ENCODE measurements at places on chromosomes 5 and 9.

DNA sequence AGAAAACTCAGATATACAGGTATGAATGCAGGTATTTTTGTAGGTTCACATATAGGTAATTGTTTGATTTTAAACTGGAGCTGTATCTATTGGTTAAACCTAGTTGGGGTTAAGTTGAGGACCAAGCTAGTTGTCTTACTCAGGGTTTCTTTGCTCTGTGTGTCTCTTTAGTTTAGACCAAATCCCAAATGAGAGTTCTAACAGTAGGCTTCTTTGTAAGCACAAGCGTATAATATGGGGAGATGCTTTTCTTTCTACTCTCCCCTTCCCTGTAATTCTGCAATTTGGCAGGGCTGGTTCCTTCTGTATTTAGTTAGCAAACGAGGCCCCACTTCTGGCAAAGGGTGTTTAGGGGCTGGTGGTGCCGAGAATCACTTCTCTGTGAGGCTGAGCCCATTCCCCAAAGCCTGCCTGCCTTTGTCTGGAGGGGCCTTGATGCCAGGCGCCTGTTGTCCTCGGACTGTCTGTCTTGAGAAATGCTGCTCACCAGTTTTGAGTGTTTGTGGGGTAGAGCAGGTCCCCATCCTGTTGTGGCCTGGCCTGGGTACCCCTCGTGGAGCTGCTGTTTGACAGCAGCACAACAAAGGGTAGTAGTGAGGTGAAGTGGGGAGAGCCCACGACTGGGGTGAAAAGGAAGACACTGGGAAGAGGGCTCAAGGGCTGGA lies 259.3 kb downstream of the FANCC start:
- DNase-seq: no peak

- DNase-seq: no peak
Observed at GRCh38 chr5:56896763-56897162, 12.6 kb upstream of the SETD9 start.

DNA sequence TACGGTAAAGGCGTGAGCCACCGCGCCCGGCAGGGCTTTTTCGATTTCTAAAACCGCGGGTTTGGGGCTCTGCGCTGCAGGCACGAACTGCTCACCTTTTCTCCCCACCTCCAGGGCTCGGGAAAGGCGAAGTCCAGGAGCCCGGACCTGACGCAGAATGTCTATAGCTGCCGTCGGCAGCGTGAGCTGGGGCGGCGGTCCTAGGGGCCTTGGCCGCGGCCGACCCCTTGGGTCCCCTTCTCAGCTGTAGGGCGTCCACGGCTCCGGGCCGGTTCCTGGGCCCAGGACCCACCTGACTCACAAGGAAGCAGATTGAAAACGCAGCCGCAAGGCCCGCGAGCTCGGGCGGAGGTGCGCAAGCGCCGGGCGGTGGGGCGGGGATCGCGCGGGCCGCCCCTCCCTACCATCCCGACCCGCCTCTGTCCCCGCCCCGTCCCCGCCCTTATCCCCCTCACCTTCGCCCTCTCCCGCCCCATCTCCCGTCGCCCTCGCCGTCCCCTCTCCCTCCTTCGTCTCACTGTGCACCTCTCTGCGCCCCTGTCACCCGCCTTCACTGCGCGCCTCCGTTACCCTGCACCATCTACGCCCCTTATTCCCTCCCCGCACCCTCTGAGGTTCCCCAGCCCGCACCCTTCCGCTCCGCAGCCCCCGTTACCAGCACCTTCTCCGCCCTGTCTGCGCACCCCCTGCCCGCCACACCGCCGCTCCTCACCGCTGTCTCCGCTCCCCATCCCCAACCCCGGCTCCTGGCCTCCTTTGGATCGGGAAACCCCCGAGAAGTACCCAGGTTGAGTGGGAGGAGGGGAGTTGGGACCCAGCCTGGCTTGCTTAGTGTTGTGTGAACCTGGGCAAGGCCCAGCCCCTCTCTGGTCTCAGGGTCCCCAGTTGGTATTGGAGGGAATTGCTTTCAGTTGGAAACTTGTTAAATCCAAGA lies at the start of gene HDHD3:
HDHD3 (minus strand) TSS at position 353 of the 934 bp plus-strand sequence. CDS start 2,632 bp downstream, outside the sequence.
- peak; percentile 57 for DNase-seq

DNA sequence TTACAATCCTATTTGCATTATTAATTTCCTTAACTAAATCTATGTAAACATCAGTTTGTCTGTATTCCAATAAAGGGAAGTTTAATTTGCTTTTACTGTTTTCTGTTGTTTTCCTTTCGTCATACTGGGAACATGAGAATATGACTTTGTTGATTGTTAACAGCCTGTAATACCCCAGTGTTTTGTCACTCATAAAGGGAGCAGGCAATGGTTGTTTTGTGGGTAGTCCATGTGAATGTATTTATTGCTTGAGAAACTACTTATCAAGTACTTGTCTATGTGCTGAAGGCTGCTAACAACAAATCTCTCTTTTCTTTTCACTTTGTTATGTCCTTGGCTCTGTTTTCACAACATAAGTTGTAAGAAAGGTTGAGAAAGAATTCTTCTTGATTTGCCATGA lies 1070.2 kb upstream of the ACO1 start:
- DNase-seq: no peak

- DNase-seq: no peak
Observed at GRCh38 chr9:129909851-129910250, 74.6 kb downstream of the USP20 start.

GRCh38 chr5:16889972-16890519 lies 46.0 kb downstream of the MYO10 start:
- DNase-seq: no peak

GRCh38 chr9:94014920-94015319 lies 59.8 kb upstream of the BARX1 start:
- DNase-seq: no peak

- peak; percentile 26 for DNase-seq
Observed at GRCh38 chr9:71769175-71770161, 1.2 kb upstream of the CEMIP2 start.

- DNase-seq: no peak
Observed at GRCh38 chr5:133947431-133947841, 21.0 kb downstream of the C5orf15 start.

GRCh38 chr9:79817438-79818004 lies 245.8 kb downstream of the TLE4 start:
- no peak for DNase-seq

- no peak for DNase-seq
Observed at GRCh38 chr5:15502208-15502607, 2.2 kb downstream of the FBXL7 start.

DNA sequence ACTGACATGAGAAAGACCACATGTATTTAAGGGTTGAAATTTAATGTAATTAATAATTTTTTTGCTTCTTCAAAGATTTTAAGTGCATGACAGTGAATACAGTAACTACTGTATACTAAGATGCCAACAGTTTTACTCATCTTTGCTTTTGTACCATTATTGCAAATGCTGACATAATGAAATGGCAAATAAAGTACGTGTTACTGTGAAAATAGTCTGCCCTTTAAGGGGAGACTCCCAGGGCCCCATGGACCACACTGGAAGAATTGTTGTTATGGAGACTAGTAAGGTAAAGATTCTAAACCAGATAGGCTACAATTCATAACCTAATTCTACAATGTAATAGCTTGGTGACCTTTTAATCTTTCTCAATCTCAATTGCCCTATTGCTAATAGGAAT lies 84.7 kb downstream of the NR3C1 start:
- no peak for DNase-seq

DNA sequence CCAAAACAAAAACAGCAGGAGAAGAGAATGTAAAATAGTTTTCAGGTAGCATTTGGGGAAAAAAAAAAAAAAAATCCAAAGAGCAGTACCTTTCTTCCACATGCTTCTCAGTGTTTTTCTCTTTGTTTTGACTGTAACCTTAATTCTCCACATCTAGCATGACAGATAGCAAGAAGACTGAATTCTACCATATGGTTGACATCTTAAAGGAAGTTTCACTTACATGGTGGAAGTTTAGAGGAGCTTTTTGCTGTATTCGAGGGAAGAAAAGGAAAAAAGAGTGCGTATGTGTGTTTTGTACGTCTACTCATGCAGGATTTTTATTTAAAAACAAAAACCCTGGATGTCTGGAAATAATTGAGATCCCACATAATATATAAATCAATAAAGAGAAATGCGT lies 604.8 kb downstream of the CCDC171 start:
- DNase-seq: no peak

DNA sequence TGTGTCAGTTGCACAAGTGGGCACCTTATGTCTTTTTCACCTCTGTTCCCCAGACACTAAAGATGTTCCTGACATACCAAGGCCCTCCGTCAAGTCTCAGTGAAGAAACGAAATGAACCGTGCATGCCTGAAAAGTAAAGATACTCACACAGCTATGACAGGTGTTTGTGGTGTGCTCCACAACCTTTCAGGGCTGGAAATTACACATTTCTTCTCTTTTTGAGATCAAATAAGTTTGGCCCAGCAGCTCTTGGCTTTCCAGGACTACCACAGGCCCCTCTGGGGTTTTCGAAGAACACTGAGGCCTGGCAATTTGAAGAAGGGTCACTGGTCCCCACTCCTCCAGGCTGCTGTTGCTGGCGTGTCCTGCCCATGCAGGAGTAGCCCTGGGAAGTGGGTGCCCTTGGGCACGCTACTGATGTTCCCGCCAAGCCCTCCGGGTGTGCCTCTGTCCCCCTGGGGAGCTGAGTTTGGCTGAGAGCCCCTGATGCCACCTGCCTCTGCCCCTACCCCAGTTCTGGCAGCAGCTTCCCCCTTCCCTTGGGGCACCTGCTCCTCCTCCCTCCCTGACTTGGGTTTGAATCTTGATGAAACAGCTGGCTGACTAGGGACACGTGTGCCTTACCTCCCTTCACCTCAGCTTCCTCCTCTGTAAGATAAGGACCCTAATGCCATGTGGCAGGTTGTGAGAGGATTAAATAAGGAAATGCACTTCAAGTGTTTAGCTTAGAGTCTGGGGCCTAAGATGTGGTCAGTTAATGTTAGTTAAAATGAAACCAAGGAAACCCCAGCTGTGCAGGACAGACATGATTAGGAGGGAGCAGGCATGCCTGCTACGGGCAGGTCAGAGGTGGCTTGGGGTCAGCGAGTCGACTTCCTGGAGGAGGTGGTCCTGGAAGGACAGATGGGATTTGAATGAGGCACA lies 49.1 kb upstream of the GADD45G start:
- DNase-seq: no peak

DNA sequence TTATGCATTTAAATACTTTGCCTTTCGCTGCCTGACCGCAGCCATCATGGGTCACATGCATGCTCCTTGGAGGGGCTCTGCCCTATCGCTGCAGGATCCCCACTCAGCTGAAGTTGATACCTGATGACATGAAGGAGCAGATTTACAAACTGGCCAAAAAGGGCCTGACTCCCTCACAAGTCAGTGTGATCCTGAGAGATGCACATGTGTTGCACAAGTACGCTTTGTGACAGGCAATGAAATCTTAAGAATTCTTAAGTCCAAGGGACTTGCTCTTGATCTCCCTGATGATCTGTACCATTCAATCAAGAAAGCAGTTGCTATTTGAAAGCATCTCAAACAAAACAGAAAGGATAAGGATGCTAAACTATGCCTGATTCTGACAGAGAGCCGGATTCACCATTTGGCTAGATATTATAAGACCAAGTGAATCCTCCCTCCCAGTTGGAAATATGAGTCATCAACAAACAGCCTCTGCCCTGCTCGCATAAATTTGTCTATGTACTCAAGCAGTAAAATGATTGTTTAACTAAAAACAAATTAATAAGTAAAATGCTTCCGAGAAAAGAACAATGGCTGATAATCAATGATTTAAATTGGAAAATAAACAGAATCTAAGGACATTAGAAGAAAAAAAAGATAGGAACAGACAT lies 41.6 kb upstream of the PPP2CA start:
- no peak for DNase-seq

- DNase-seq: no peak
Observed at GRCh38 chr5:104512063-104512825, 949.7 kb upstream of the NUDT12 start.

DNA sequence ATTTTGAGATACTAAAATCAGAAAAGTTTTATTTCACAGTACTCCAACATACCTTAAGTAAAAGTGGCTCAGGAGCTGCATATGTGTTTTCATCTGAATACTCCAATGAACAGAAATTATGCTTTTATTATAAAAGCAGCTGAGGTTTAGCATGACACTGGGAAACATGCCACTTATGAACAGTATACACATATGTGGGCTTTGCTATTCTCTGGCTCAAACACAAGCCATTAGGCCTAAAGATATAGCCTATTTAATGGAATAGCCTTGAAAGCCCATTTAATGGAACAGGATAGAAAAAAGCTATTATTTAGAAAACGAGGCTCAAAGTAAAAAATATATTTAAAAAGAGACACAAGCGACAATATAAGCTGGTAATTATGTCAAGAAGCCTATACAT lies 74.1 kb downstream of the SLC38A9 start:
- no peak for DNase-seq

- DNase-seq: no peak
Observed at GRCh38 chr5:160463227-160463626, 41.6 kb downstream of the PTTG1 start.

DNA sequence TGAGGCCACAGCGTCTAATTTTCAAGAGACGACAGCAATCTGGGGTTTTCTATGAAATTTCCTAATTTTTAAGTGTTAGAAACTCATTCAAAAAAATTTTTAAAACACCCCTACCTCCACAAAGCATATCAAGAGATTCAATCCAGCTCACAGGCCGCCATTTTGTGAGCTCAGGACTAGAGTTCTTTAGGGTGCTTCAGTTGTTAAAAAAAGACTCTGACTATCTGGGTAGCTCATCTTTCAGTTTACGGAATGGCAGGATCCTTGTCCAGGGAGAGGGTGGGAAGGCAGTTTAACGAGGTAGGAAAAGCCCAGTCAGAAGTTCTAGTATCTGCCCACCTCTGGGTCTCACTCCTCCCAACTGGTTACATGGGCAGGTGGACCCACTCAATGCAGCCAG lies 43.1 kb downstream of the CAMK2A start:
- DNase-seq: no peak

GRCh38 chr5:1054799-1055775 lies 46.5 kb downstream of the NKD2 start:
- no peak for DNase-seq

- no peak for DNase-seq
Observed at GRCh38 chr5:173625673-173626504, 9.4 kb upstream of the BOD1 start.

GRCh38 chr5:98777295-98777694 lies 3.8 kb downstream of the RGMB start:
- no peak for DNase-seq

DNA sequence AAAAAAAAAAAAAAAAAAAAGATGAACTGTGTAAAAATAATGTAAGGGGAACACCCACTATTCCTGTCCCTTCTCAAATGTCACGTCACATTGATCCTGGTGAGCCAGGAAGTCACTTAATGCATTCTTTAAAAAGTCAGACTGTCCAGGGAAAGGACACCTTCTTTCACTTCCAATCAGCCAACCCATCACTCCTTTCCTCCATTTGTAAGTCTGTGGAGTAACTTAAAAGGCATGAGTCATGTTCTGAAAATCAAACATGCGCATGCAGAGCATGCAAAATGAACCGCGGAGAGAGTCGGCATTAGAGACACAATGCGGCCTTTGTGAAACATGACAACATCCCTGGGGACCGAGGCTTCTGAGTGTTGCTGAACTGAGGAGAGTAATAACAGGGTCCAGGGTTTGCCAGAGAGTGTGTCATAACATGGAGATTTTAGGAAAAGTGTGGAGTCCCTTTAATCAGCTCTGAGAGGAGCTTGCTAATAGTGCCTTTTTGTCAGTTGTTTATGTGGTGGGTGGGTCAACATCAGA lies 77.6 kb upstream of the SEMA6A start:
- no peak for DNase-seq
